ENCODE measurements at places on chromosomes 4 and X.

- DNase-seq: no peak
- H3K4me3 ChIP-seq: no peak overlapping the region
- H3K4me1 ChIP-seq: peaks cover 35% of the 10 kb centered on the region
Measured at GRCh38 chr4:1714303-1715001, 2.3 kb upstream of the SLBP start.

DNA sequence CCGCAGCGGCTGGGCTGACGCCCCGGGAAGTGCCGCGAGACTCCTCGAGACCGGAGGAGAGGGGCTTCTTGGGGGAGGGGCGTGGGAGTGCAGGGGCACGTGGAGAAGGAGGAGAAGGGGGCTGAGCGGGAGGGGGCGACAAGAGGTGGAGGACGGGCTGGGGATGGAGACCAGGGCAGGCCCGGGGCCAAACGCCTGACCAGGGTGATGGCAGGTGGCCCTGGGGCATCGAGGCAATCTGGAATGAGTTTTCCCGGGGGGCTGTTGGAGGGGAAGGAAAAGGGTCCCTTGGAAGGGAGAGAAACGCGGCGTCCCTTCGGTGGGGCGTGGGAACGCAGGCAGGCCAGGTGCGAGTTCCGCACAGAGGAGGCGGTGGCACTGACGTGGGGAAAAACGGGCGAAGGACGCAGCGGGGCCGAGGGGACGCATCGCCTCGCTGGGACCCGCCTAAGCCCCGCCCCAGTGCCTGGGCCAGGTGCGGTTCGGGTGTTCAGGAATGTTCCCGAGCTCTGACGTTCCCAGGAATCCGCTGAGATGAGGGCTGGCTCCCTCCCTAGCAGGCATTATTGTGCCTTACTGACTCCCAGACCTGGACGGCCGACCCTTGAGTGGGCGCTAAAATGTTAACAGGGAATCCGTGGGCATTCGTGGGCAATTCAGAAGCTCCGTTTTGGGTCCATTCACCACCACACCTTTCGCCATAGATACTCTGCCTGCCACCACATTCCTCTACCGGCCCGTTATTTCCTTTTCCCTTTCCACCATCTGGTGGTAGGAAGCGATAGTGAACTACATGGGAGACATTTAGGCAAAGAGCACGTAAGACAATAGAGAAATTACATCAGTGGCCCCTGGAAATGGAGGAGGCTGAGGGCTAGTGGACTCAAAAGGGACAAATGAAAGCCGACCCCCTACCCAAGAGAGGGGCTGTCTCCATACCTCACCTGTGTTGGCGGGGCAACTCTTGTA, 795 bp upstream of the SH3KBP1 start:
- DNase-seq: peak; percentile 89
- no peaks in the 10 kb centered on the region for H3K36me3 ChIP-seq
- no peaks in the 10 kb centered on the region for H3K4me1 ChIP-seq
- H3K27me3 ChIP-seq: no peaks in the 10 kb centered on the region
- H3K4me3 ChIP-seq: peak overlapping the region; percentile 72

DNA sequence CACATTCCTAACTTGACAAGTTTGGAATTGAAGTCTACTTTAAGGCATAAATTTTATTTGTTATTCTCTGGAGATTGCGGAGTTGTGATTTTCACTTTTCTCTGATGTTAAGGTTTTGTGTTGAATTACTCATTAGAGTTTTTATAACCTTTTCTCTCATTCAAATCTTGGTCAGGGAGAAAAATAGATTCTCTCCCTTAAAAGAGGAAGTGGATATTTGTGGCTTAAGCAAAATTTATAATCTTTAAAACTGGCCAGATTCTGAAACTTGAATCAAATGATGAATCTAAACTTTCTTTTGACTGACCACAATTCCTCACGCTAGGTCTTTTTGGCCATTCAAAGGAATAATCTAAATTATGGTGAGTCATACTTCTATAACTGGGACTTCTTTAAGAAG, 361.4 kb downstream of the TEX13C start:
- H3K4me3 ChIP-seq: no peak overlapping the region
- H3K27ac ChIP-seq: no peak overlapping the region
- no peaks in the 10 kb centered on the region for H3K4me1 ChIP-seq
- no peaks in the 10 kb centered on the region for H3K27me3 ChIP-seq

DNA sequence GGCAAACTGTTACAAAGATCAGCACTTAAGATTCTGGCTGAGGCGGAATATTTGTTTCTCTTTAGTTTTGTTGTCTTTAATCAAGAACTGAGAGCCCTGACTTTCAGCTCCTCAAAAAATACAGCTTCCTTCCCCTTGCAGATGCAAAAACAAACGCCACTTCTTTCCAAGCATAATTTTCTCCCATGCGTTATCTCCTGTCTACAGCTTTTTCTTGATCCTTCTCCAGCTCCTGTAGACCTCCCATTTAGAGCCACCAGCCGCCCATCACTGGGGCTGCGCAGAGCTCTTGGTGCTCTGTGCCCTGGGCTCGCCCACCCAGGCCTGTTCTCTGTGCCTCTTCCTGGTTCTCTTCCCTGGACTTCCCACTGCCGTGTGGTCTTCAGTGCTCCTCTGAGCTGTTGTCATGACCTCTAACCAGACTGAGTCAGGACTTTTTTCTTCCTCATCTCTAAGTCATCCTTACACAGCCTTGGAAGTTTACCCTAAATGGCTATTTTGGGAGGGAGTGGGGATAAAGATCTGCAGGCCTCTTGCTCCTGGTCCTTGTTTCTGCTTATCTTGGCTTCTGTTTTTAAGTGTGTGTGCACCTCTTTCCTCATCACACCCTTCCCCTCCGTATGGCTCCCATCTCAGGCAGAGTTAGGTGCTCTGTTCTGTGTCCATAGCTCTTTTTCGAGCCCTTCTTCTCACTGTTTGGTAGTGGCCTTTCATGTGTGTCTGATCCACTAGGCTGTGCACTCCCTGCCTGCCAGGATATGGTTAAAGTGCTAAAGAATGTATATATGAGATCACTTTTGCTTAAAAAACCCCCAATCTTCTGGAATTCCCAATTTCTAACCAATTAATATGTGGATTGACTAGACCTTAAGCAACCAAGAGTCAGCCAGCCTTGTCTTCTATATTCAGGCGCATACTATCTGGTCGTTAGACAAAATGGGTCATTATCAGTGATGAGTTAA, 122.5 kb downstream of the PTTG2 start:
- peak overlapping the region; percentile 56 for H3K27ac ChIP-seq
- H3K4me1 ChIP-seq: peaks cover 19% of the 10 kb centered on the region
- DNase-seq: peak; percentile 30
- no peaks in the 10 kb centered on the region for H3K36me3 ChIP-seq
- no peaks in the 10 kb centered on the region for H3K27me3 ChIP-seq

DNA sequence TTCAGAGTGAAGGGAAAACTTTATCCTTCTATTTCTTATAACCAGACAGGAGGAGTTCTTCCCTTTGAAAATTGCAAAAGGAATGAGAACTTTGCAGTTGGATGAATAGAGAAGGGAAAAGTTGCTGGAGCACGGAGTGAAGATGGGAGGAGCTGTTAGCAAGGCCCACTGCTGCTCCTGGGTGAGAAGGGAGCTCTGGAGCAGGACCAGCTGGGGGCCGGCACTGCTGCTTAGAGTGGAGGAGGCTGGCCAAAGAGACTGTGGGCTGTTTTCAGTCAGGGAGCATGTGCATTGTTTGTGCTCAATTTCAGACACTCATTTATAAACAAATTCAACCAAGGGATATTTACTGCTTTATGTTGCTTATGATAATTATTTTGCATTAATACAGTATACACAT, 164.2 kb downstream of the STIM2 start:
- no peak overlapping the region for H3K27ac ChIP-seq
- no peak for DNase-seq
- no peaks in the 10 kb centered on the region for H3K27me3 ChIP-seq
- no peak overlapping the region for H3K4me3 ChIP-seq
- H3K36me3 ChIP-seq: peaks cover 23% of the 10 kb centered on the region
- no peaks in the 10 kb centered on the region for H3K4me1 ChIP-seq

DNA sequence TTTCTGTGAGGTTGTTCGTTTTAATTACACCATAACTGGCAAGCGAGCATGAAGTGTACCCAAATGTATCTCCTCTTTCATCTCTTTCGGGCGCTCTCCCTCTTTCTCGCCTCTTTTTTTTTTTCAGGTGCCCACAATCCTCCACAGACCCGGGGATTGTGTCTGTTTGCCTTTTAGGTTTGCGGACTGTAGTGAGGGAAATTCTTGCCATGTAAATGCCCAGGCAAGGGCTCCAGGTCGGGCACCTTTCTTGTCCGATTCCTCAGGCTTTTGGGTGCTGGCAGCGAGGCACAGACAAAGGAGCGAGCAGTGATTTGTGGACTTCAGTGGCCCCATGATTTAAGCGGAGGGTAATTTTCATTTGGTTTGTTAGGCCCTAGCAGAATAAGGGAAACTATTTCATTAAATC, 1.1 kb upstream of the PHOX2B start:
- H3K27me3 ChIP-seq: peaks cover 55% of the 10 kb centered on the region
- no peaks in the 10 kb centered on the region for H3K4me1 ChIP-seq
- no peaks in the 10 kb centered on the region for H3K36me3 ChIP-seq
- no peak overlapping the region for H3K27ac ChIP-seq

GRCh38 chrX:85808217-85808616, 239.1 kb downstream of the CHM start:
- H3K36me3 ChIP-seq: no peaks in the 10 kb centered on the region
- H3K27ac ChIP-seq: no peak overlapping the region
- no peak overlapping the region for H3K4me3 ChIP-seq
- no peaks in the 10 kb centered on the region for H3K27me3 ChIP-seq
- no peaks in the 10 kb centered on the region for H3K4me1 ChIP-seq

- no peak for DNase-seq
- no peaks in the 10 kb centered on the region for H3K27me3 ChIP-seq
- no peaks in the 10 kb centered on the region for H3K4me1 ChIP-seq
- H3K27ac ChIP-seq: no peak overlapping the region
- no peak overlapping the region for H3K4me3 ChIP-seq
Measured at GRCh38 chr4:57490520-57491255, 380.5 kb upstream of the IGFBP7 start.

DNA sequence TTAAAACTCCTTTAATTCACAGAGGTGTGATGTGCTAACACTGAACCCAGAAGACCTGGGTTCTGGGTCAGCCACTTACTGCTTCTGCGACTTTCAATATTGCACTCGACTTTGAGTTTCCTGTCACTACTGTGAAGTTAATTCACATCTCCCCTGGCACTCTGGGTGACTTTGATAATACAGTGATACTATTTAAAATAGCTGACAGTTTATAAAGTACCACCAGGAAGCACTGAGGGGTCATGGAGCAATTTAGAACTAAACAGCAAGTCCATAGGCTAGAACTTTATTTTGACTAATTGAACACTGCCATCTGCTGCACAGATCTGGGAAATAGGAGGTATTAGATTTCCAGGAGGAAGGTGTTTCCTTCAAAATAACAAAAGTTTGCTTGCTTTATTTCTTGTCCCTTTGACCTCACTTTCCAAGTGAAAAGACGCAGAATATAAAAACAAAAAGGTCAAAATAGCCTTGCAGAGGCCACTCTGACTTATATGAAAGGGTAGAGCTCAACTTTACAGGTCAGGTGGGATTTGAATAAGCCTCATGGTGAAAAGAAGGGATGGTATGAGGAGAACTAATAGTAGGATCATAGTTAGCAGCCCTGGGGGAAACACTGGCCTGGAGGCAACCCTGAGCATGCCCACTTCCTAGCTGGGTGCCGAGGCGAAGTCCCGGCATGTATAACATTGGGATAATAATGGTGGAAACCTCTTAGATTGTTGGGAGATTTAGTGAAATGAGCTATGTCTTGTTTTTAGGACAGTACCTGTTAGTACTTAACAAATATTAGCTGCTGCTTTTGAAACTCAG, 53.4 kb downstream of the ZNF518B start:
- no peak overlapping the region for H3K27ac ChIP-seq
- DNase-seq: no peak
- no peaks in the 10 kb centered on the region for H3K4me1 ChIP-seq
- no peak overlapping the region for H3K4me3 ChIP-seq
- H3K36me3 ChIP-seq: no peaks in the 10 kb centered on the region
- H3K27me3 ChIP-seq: no peaks in the 10 kb centered on the region

DNA sequence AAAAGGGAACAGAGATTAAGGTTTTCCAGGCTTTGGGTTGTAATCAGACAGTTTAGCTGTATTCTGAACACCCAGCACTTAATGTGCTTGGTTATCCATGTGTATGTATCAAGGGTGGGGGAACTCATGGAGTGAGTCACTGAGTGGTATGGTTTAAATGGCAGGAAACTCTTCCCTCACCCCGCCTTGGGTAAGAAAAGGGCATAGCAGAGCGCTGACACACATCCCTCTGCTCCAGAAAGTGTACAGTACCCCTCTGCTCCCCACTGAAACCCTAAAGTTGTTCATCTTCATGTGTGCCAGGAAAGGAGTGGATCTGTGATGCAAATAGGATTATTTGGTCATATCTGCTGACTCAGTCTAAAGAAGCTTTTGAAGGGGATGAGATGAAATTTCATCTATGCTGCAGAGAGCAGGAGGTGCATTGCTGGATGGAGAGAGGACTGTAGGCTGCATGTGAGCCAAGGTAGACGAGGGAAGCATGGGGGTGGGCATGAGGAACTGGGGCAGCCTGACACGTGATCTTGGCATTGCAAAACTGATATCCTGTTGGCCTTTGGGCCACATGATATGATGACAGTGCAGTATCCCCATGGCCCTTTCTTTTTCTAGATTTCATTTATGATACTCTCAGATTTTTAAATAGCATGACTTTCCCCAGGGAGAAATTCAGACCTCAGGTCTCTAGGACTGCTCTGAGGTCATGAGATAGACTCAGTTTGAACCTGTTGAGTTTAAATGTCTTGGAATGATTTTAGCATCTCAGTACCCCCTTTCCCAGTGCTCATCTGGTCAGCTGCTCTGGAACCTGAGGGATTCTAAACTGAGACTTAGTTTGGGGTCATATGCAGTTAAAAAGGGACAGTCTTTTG, 84.8 kb downstream of the TMEM164 start:
- H3K27ac ChIP-seq: peak overlapping the region; percentile 78
- H3K27me3 ChIP-seq: no peaks in the 10 kb centered on the region
- H3K36me3 ChIP-seq: no peaks in the 10 kb centered on the region
- peaks cover 5% of the 10 kb centered on the region for H3K4me1 ChIP-seq

- H3K4me1 ChIP-seq: no peaks in the 10 kb centered on the region
- H3K27ac ChIP-seq: no peak overlapping the region
- H3K4me3 ChIP-seq: no peak overlapping the region
Measured at GRCh38 chr4:5852523-5853202, 40.2 kb downstream of the CRMP1 start.

DNA sequence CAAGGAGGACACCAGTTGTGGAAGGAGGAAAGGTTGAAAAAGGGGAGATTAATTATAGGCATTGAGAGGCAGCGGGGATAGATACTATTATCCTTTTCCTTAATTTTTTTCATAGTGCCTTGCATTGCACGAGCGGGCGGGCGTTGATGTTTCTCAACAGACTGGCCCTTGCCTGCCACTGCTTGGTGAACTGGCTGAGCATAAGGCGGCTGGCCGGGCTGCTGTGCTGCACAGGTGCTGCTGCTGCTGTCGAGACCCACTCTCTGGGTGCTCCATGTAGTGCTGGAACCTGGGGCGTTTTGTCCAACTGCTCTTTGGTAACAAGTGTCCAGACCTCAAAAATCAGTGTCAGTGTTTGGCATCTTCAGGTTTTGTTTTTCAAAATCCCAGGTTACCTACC, 83.3 kb upstream of the PAQR3 start:
- no peaks in the 10 kb centered on the region for H3K4me1 ChIP-seq
- no peak overlapping the region for H3K27ac ChIP-seq
- H3K36me3 ChIP-seq: no peaks in the 10 kb centered on the region
- H3K4me3 ChIP-seq: no peak overlapping the region

Measured in upper lobe of left lung (tissue), 6 donors.